BJ (cell line): ENCODE measurements at places on chromosomes 12 and 14.

- no peak for DNase-seq
These were observed 51.3 kb downstream of the RBM19 start for GRCh38 chr12:113914806-113915205.

DNA sequence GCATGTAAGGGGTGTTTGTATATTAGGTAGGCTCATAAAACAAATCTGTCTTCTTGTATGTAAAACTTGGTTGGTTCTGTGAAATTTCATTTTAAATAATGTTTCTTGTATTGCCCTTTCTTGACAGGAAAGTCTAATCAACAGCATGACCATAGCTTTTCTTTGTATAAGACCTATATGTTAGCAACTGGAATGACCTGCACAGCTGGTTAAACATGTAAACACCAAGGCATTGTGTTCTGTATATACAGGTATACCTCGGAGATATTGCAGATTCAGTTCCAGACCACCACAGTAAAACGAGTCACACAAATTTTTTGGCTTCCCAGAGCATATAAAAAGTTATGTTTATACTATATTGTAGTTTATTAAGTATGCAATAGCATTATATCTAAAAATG, 183.6 kb downstream of the ERC1 start:
- DNase-seq: no peak

DNA sequence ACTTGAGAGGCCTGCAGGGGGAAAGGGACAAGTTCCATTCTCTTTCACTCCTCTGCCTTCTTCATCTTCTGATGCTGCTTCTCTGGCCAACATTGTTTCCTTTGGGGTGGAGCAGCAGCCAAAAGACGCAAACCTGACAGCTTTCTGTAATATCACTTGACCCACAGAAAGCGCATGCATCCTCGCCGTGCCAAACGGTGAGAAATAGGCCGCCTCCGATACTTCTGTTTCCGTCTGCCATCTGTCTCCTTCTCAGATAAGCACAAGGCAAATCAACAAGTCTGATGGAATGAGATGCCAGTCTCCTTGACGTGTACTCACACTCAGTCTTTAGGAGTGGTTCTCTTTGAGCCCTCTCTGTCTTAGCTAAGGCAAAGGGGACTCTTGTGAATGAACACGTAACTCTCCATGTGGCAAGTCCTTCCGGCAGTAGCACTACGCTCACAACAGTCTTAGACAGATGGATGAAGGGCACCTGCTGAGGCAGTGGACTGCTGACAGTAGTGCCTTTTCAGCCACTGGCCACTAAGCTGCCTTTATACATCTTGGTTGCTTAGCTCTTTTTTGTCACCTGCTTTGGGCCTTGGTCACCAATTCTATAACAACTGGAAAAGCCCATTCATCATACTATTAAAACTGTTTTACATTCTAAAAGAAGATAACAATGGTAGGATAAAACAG, 214.1 kb downstream of the FBXL14 start:
- no peak for DNase-seq

DNA sequence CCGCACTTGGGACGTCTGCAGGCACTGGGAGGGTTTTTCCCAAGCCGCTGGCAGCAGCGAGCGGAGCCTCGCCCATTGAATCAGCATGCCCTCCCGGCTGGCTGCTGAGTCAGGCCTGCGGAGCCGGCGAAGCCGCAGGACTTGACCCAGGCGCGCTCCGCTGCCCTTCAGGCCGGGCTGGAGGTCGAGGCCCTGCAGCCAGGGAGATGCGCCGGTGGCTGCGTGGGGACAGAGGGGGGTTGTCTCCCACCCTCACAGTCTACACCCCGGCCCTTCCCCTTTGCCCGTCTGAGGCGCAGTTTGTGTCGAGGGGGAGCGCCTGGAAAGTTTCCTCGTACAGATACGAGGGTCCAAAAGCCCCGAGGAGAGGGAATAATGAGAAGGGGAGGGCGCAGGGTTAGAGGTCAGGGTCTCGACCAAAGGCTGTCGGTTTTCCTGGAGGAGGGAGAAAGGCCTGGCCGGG, 759 bp upstream of the KLC1 start:
- DNase-seq: no peak

DNA sequence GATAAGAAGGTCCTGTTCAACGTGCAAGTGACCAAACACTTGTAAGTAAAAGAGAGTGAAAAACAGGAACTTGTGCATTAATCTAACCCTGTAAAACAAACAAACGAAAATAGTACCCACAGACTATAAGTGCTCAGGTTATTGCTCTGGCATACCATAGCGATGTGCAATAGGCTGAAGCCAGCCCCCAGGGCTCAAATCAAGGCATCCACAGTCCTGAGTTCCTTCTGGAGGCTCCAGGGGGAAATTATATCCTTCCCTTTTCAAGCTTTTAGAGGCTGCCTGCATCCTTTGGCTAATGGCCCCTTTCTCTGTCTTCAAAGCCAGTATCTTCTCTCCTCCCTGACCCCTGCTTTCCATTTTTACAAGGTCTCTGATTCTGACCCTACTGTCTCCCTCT, 8.1 kb upstream of the CMAS start:
- no peak for DNase-seq

DNA sequence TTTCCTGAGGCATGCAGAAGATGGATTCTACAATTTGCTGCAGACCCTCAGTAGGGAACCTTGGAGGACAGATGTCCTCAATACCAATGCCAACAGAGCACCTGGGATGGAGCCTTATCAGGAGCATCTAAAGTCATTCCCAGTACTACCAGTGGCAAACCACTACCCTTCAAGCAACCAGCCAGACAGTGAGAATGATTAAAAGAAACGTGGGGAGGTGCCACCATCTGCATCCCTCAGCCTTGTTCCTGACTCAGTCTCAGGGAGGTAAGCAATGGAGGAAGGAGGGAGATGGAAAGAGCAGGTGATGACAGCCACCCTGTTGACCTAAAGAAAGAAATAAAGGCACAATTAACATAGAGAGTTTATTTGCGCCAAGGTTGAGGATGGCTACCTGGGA, 175.2 kb upstream of the GRIN2B start:
- no peak for DNase-seq

DNA sequence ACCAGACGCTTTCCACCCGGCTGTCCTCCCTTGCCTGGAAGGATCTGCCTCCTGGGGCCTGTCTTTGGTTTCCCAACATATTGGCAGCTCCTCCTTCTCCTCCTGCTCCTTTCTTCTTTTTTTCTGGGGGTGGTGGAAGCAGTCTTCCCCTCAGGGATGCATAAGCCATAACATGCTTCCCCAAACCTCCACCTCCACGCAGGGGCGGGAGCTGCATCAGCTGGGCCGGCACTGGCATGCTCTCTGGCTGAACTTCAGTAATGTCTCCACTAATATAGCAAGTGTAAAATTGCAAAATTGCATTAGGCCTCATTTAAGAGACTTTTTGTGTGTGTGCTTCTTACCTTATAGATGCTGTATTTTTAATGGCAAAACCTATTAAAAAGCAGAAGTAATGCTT, 58.6 kb downstream of the GLT1D1 start:
- DNase-seq: no peak

- DNase-seq: no peak
These were observed 85.8 kb downstream of the EXOC5 start for GRCh38 chr14:57182760-57183503.

- no peak for DNase-seq
These were observed 13.9 kb downstream of the KRT7 start for GRCh38 chr12:52246720-52247621.

DNA sequence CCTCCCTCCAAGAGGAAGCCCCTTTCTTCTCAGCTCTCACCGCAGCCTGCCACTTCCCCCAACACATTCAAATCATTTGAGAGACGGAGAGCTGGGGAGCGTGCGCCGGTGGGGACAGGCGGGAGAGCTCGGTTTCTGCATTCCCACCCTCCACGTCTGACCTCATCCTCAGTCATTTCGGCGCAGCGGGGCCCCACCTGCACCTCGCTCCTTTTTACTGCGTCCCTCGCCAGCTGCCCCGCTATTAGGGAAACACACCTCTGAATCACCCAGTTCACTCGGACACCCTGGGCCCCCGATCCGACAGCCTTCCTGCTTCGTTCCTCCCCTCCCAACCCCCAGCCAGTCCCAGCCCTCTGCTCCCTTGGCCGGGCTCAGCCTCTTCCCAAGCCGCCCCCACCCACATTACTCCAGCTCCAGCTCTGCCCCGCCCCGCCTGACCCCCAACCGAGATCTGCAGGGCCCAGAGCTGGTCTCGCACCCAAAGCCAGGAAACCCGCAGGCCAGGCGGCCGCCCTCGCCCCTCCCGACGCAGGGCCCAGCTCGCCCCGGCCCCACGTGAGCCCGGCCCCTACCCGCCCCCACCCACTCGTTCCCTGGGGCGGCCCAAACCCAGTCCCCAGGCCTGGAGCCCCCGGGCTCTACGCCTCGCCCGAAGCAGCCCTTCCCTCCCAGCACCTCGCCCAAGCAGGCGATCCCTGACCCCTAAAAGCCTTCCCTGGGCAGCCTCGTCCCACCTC, 783 bp downstream of the CORO1C start:
- no peak for DNase-seq

DNA sequence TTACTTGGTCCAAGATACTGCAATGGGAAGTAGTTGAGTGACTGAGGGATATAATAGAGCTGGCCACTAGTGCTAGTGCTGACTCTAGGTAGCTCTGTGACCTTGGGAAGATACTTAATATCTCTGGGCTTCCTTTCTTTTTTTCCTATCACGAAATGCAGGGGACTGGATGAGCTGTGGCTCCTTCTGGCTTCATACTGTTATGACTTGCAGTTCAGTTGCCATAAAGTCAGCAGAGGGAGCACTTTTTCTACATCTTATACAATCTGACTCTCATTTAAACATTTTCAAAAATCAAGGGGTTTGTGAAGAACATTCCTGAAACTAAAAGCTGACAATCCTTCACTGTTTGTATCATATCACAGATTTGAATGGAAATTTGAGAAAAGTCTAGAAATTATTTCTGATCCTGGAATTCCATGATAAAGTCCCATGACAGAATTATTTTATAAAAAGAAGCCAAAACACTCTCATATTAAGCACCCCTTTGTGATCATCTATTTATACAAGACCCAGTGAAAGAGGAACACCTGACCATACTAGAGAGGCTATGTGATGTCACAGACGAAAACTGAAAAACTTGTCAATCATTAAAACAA, 5.3 kb downstream of the BHLHE41 start:
- DNase-seq: no peak

GRCh38 chr14:99559286-99559990, 44.6 kb downstream of the CCDC85C start:
- DNase-seq: no peak

DNA sequence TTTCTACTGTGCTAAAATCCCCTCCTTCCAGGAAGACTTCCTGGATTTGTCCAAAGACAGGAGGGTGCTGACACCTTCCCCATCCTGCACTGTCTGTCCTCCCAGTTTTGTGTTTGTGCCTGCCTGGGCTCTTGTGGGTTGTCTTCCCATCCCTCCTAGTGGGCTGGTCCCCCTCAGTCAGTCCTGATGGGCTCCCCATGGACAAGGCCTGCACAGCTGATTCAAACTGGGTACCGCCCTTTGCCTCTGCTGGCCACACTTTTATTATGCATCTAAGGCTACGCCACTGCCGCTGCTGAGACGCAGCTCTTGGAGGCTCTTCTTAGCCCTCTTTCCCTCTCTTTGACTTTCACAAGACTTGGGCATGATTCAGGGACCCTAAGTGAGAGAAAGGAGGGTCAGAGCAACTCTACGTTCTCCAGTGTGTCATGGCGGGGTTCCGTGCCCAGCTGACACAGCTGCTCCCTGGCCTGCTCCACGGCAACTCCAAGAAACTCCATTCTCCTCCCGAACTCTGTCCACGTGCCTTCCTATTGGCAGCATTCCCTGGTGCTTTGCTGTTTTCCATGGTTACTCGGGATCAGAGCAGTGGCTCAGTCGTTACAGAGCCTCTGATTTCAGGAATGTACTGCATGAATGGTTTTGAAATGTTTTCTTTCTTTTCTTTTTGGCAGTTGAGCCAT, 3.8 kb upstream of the KRT85 start:
- peak; percentile 11 for DNase-seq

- DNase-seq: no peak
These were observed 12.1 kb downstream of the SLC10A1 start for GRCh38 chr14:69784942-69785341.

DNA sequence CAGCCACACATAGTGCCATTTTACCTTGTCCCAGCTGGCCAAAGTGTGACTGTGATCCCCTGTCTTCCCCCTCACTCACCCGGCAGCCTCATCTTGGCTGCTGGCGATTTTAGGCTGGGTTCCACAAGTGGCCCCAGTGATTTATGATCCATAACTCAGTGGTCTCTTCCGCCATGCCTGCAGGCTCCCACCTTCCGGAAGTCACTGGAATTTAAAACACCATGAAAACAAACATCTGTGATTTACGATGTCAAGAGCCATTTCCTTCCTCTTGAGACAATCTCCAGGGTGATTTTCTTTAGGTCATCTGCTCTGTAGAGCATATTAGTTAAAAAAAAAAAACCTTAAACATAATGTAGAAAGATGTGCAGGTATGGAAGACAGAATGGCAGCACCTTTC, 282.3 kb downstream of the CACNA1C start:
- DNase-seq: no peak

- no peak for DNase-seq
These were observed 81.9 kb upstream of the MAX start for GRCh38 chr14:65184032-65184764.

DNA sequence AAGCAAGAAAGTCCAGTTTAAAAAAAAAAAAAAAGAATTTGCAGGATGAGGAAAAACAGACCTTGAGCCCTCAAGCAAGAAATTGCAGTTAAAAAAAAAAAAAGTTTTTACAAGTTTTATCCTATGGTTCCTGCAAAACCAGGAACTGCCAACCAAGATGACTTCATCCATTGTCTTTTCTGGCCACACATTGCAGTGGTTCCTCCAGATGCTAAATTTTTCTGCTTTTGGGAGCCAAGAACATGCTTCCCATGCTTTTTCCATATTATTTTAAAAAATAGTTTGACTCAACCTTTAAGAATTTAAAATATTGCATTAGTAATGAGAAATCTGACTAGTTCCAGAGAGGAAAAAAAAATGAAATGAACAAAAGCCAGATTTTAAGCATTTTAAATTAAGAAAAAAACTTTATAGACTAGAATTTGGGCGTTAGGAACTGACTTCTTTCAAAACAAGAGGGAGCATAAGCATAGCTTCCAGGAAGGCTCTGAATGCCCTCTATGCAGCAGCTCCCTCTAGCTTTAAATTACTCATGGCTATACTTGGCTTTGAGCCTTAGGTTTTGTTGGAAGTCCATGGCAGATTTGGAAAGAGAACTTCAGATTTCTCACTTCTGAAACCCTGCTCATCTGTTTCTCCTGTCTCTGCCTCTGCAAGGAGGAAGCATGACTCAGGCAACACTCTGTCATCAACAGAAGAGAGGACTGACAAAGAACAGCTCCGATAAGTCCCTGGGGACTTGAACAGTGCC, 124.5 kb downstream of the GPR65 start:
- peak; percentile 70 for DNase-seq

DNA sequence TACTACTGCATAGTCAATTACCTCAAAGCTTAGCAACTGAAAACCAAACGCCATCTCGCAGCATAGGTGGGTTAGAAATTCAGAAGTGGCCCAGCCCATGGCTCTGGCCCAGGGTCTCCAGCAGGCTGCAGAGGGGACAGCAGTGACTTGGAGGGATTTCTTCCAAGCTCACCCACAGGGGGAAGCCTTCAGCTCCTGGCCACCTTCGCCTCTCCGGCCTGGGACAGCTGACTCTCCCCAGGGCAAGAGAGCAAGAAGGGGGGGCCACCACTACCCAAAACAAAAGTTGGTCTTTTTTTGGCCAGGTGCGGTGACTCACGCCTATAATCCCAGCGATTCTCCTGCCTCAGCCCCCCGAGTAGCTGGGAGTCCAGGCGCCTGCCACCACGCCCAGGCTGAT, 32.2 kb upstream of the ANKRD9 start:
- DNase-seq: no peak

GRCh38 chr12:50401500-50402081, 906 bp downstream of the LARP4 start:
- DNase-seq: no peak

GRCh38 chr12:31002999-31003398, 70.7 kb upstream of the DDX11 start:
- no peak for DNase-seq
